Transverse colon (tissue), 4 donors: ENCODE measurements at places on chromosomes 3 and 15. TPM values are rescaled to one million over a fixed set of nuclear protein-coding genes. Genes with fewer than 3 reads are reported as not detected.

GRCh38 chr15:31268108-31268501, 58.5 kb upstream of the KLF13 start:
- DNase-seq = peak; percentile 19

DNA sequence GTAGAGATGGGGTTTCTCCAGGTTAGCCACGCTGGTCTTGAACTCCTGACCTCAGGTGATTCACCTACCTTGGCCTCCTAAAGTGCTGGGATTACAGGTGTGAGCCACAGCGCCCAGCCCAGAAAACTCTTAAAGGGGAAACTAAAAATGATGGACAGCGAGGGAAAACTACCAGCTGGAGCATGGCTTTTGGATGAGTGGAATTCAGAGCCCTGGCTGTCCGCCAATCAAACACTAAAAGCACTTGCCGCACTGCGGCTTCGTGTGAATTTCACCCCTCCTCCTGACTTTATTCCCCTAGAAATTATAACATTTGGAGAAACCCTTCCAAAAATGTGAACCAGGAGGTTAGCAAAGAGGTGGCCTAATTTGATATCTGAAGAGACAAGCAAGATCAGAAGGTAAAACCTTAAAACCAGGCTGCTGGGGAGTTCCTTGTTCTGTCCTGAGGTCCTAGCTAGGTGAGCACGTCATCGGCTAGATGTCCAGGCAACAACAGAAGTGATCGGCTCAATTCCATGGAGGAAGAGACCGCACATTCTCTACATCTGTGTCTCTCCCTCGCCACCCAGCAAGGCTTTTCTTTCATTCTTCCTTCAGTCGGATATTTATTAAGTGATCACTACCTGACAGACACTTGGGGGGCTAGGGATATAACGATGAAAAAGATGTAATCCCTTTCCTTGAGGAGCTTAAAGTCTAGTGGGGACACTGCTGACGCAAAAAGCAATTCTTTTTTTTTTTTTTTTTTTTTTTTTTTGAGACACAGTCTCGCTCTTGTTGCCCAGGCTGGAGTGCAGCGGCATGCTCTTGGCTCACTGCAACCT, 1.7 kb downstream of the TM4SF19 start:
- DNase-seq = no peak

DNA sequence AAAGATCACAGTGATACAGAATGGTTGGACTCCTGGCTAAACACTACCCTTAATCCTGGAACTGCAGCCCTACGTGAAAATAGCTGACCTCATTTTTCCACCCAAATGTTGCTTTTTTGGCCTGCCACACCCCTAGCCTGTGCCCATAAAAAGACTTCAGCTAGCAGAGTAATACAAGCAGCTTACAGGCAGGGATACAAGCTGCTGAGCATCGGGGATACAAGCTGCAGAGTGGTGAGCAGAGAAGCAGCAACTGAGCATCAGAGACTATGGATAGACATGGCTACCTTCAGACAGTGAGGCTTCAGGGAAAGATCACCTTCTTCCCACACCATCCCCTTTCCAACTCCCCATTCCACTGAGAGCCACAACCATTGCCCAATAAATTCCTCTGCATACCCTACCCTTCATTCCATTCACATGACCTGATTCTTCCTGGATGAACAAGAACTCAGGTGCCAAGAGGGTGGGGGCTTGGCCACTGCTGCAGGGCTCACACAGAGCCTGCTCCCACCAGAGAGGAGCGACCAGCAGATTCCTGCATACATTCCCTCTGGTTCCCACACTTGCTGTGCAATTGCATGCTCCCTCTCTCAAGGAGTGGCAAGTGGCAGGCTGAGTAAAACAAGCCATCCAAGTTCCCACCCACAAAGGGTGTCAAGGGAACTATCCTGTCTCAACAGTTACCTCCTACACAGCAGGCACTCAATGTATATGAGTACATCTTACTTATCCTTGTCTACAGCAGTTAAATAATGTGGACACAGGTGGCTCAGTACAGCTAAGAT, 217.5 kb downstream of the ALCAM start:
- DNase-seq = no peak

GRCh38 chr3:60770532-60770931, 480.7 kb downstream of the FHIT start:
- DNase-seq = no peak

GRCh38 chr3:53724566-53724965, 121.7 kb downstream of the CHDH start:
- no peak for DNase-seq

The ARRDC4 gene
- 44.4 TPM for total RNA-seq

The RBP2 gene
- total RNA-seq = 3.4 TPM

The CYP8B1 gene
- not detected for total RNA-seq

The KBTBD13 gene
- total RNA-seq = not detected
